ENCODE measurements at places on chromosomes 12 and 14. TPM values are rescaled to one million over a fixed set of nuclear protein-coding genes. Genes with fewer than 3 reads are reported as not detected.

- H3K4me1 ChIP-seq = no peaks in the 10 kb centered on the region
- DNase-seq = no peak
- no peak overlapping the region for H3K27ac ChIP-seq
- no peaks in the 10 kb centered on the region for H3K36me3 ChIP-seq
- no peak overlapping the region for H3K4me3 ChIP-seq
These were observed 209.6 kb downstream of the EMP1 start for GRCh38 chr12:13405961-13406703.

- no peaks in the 10 kb centered on the region for H3K36me3 ChIP-seq
- no peak for DNase-seq
- H3K27me3 ChIP-seq = peaks cover 7% of the 10 kb centered on the region
- H3K27ac ChIP-seq = no peak overlapping the region
- H3K4me3 ChIP-seq = no peak overlapping the region
These were observed 8.8 kb upstream of the SLC24A4 start for GRCh38 chr14:92314182-92314581.

DNA sequence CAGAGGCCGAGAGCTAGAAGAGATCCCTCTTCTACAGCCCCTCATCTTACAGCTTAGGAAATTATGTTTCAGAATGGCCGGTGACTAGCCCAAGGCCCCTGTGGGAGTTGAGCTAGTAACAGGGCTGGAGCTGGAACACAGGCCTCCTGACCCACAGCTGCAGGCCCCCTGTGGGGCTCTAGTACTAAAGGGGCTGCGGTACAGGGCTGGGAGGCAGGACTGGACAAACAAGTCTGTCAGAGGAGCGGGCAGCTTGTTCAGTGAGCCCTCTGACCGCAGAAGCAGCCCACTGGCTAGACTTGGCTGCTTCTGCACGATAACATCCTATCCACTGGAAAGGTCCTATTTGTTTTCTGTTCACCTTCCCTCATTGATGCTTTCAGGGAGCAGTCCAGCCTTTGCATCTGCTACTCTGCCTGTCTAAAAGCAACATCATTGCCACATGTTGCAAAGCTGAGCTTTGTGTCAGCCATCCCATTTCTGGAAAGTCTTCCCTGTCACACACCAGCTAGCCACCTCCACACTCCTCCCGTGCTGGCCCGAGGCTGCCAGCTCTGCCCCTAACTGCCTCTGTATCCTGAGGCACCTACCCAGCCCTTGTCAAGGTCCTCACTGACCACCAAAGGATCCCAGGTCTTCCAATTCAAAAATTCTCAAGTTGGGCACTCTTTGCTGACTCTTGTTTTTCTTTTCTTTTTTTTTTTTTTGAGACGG is 10.2 kb downstream of the PSMC1 start:
- H3K36me3 ChIP-seq = peaks cover 79% of the 10 kb centered on the region
- H3K27ac ChIP-seq = no peak overlapping the region
- no peak overlapping the region for H3K4me3 ChIP-seq
- H3K27me3 ChIP-seq = no peaks in the 10 kb centered on the region
- DNase-seq = no peak
- no peaks in the 10 kb centered on the region for H3K4me1 ChIP-seq

DNA sequence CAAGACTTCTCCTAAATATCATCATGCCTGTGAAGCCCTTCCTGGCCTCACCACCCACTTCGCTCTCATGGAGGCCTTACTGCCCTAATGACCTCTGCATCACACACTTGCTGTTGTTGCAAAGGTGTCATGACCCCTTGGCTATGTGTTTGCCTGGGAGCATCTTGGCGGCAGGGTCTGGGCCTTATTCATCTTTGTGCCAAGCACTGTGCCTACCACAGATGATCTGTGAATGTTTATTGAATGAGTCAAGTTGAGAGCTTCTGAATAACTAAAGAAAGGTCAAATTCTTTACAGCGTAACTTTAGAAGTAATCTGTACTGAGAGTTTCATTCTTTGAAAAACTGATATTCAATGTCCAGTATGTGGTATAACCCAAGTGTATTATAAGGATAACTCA is 113.3 kb downstream of the TTC8 start:
- H3K4me3 ChIP-seq = no peak overlapping the region
- no peak for DNase-seq
- H3K4me1 ChIP-seq = no peaks in the 10 kb centered on the region
- no peak overlapping the region for H3K27ac ChIP-seq

- no peak for DNase-seq
- no peak overlapping the region for H3K27ac ChIP-seq
- H3K27me3 ChIP-seq = no peaks in the 10 kb centered on the region
- no peaks in the 10 kb centered on the region for H3K36me3 ChIP-seq
- H3K4me3 ChIP-seq = no peak overlapping the region
These were observed 227.1 kb downstream of the MSRB3 start for GRCh38 chr12:65505386-65506121.

DNA sequence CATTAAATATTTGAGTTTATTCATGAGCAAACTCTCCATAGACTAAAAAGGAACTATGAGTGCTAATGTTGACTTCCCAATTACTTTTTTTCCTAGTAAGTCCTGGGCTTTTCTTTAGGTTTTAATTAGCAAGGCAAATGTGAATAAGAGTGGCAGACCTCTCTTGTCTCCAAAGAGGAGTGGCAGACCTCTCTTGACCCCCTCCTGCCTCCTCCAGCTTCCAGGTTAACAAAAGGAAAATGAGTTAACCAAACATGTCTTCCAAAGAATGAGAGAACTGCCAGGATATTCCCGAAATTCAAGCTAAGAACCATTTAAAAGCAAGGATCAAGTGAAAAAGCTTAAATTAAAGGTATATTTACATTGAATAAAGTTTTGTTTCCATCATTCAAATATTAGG is 253.2 kb downstream of the MDGA2 start:
- no peaks in the 10 kb centered on the region for H3K4me1 ChIP-seq
- no peak for DNase-seq
- no peaks in the 10 kb centered on the region for H3K36me3 ChIP-seq
- no peak overlapping the region for H3K27ac ChIP-seq
- H3K4me3 ChIP-seq = no peak overlapping the region

GRCh38 chr14:98297567-98297966 is 974.4 kb downstream of the BCL11B start:
- H3K4me3 ChIP-seq = no peak overlapping the region
- no peaks in the 10 kb centered on the region for H3K27me3 ChIP-seq
- no peaks in the 10 kb centered on the region for H3K4me1 ChIP-seq
- no peak for DNase-seq
- H3K36me3 ChIP-seq = no peaks in the 10 kb centered on the region

Gene PCED1B
- 26.2 TPM for polyA plus RNA-seq

Gene UNG
- 6.1 TPM for polyA plus RNA-seq

Gene DAO
- polyA plus RNA-seq = not detected

Gene IL22
- not detected for polyA plus RNA-seq

Gene KLRC2
- polyA plus RNA-seq = 0.25 TPM

All from B cell (primary cell).